ENCODE measurements at places on chromosomes 5 and 9.

GRCh38 chr5:5632678-5633077 is 210.2 kb downstream of the ICE1 start:
- no peak for DNase-seq

GRCh38 chr9:136634904-136635303 is 27.8 kb upstream of the EGFL7 start:
- no peak for DNase-seq

- no peak for DNase-seq
Observed at GRCh38 chr5:100502684-100503083, 32.5 kb upstream of the FAM174A start.

DNA sequence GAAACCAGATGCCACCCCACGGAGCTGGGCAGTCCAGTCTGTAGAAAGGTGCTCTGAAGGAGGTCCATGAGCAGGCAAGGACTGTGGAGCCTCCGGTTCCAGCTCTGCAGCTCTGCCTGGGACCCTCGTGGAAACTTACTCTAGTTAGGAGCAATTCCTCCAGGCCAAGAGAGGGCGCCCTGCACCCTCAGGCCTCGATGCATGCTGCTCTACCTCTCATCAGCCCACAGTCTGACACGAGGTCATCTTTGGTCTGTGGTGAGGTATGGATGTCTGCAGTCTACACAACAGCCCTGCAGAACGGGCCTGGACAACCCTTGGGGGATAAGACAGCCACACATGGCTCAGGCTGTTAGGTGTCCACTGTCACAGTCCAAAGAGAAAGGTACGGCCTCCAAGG is 50.6 kb upstream of the UBTD2 start:
- DNase-seq: no peak

DNA sequence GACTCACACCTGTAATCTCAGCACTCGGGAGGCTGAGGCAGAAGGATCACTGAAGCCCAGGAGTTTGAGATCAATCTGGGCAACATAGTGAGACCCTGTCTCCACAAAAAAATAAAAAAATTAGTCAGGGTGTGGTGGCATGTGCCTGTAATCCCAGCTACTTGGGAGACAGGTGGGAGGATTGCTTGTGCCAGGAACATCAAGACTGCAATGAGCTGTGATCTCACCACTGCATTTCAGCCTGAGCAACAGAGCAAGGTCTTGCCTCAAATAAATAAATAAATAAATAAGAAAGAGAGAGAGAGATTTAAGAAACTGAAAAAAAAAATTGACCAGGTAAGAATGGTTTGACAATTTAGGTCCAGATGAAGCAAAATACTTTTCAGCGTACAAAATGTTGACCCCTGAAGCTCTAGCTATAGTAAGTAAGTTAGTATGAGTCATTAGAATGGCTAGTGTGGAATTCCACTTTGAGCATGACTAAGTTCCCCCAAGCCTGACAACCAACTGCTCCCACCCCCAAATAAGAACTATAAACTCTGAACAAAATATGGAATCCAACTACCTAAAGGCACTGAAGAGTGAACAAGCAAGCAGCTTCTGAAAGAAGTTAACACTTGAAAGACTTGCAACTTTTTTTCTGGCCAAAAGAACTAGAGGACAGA is 217.8 kb upstream of the TLE4 start:
- DNase-seq: peak; percentile 71

- DNase-seq: no peak
Observed at GRCh38 chr5:144436007-144436406, 265.3 kb downstream of the KCTD16 start.

DNA sequence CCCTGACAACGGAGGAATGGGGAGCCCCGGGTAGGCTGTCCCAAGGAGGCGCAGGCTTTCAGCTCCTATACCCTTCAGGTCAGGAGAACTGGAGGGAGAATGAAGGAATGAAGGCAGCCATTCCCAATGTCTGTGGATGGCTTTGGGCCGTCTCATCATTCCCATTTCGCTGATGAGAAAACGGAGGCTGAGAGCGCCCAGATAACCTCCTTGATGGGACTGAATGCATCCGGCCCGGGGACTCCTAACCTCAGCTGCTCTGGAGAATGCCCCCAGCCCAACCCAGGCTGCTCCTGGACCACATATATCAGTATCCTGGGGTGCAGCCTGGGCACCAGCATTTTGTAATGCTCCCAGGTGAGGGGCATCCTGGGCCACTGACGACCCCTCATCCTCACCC is 52.6 kb upstream of the RNU6ATAC start:
- no peak for DNase-seq

DNA sequence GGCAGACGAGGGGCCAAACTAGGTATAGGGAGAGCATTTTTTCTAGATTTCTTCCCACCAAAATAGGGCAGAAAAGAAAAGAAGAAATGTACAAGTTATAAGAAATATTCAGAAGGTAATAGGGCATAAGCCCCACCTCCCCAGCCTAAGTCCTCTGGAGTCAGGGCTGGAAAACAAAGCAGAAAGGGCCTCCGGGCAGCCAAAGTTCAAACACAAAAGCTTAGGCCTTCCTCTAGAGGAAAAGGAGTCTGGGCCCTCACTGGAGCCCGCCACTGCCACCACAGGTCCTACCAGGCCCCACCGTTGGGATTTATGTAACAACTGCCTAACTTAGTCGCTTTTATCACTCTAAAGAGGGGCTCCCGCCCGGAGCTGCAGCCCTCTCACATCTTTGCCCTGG is 27.6 kb downstream of the TBC1D2 start:
- DNase-seq: no peak

DNA sequence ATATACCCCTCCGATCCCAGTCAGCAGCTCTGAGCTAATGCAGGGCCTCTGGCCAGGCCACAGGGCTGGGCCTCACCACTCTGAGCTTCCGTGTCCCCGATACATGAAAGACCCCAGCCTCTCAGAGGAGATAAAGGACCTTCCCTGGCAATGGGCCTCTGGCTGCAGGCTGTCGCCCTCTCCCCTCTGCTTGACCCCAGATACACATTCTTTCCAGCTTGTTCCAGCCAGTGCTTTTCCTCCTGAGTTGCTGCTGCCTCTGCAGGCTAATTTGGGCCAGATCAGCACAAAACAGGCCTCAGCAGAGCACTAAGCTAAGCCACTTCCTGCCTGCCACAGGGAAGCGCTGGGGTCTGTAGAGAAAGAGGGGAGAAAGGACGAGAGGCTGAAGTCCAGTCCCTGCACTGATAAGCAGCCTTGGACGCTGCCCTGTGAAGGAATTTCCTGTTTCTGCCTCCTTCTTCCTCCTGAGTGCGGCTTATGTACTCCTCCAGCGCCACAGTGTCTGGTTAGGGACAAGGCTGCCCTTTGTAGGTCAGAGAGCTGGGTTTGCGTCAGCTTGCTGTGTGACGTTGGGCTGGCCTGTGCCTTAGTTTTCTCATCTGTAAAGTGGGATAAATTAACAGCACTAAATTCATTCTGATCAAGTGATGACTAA is 73.0 kb upstream of the IL17B start:
- DNase-seq: peak; percentile 63

- DNase-seq: no peak
Observed at GRCh38 chr9:99173570-99174504, 47.9 kb downstream of the ALG2 start.

DNA sequence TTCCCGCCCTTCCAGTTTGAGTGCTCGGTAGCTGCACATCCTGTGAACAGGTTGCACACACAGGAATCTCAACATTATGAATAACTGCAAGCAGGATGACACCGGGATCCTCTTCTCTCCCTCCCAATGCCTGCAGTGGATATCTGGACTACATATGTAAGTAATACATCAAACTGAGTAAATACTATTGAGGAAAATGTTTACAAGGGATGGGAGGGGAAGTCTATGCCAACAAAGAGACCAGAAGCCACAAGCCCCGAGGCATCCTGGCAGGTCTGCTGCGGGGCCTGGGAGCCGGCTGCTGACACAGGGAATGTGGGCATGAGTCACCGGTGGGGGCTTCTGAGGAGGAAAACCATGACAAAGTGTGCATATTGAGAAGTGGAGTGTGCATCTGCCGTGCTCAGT is 8.6 kb upstream of the ANKRD33B start:
- DNase-seq: peak; percentile 68

- DNase-seq: peak; percentile 9
Observed at GRCh38 chr9:78811622-78812276, 514.8 kb downstream of the PSAT1 start.

DNA sequence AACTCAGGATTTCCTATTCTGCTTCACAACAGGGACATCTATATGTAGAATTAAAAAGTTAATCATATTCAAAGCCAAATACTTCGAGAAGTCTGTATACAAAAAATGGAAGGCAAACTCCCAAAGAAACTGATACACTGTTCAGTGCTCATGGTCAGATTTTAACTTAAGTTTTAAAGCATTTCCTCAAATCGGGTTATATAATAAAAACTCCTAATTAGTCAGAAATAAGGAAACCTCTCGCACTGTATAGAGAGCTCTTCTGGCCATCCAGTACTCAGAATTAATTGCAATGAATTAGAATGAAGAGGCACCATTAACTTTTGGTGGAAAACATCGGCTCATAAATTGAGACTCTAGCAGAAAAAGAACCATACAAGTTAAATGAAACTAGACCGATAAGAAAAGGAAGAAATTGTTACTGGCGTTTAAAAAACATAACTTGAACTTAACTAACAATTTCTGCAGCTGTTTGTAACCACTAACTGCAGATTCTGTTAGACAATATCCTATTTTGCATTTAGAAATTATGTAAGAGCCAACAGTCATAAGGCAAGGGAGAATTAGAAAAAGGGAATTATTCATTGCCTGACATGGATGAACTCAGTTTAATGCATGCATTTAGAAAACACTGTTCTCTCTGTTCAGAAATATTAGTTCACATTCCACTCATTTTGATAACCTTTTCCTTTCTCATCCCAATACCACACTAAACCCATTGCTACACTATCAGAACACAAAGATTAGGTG is 96.6 kb downstream of the FNBP1 start:
- DNase-seq: no peak

- DNase-seq: no peak
Observed at GRCh38 chr5:179199246-179199645, 139.1 kb downstream of the ZNF354C start.

DNA sequence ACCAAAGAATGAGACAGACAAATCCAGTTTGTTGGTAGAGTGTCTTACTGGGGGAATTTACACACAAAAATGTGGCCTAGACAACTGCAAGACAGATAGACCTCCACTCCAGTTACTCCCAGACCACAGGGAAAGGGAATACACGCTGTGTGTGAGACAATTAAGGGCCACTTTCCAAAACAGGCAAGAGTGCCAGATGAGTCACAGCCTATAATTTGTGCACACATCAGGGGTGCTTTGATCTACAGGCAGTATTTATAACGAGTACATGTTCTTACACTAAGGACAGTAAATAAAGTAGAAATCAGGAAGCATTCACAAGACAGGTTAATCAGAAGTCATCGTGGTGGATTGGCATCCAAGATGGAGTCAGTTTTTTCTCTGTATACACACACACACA is 114.8 kb downstream of the ZNF622 start:
- no peak for DNase-seq

GRCh38 chr5:97943036-97943435 is 760.0 kb upstream of the RIOK2 start:
- no peak for DNase-seq

DNA sequence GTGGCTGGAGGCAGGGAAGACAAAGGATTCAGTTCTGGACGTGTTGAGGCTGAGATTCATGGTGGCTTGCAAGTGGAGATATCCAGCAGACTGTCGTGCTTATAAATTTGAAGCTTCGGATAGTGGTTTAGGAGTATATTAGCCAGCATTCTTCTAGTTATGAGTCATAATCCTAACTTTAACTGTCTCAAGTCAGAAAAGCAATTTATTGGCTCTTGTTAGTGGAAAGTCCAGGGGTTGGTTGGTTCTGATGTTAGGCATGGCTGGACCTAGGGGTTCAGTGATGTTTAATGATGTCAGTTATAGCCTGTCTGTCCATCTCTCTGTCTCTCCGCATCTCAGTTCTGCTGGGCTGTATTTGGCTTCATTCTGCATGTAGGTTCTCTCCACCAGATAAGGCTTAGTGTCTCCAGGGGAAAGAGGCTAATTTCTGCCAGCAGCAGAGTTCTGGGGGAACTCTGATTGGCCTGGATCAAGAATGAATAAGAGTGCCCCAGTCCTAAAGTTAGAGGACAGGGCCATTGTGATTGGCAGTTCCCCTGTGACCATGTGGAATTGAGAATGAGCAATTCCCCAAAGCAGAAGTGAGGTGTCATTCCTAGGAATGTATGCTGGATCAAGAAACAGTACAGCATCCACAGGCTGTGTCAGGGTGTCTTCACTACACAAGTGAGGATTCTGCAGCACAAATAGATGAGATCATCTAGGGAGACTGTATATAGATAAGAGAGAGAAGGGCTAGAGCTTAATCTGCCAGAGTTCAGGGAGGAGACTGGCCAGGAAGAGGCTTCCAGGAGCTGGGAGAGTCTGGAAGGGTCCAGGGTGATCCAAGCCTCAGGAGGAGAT is 72.9 kb upstream of the SHB start:
- peak; percentile 78 for DNase-seq

DNA sequence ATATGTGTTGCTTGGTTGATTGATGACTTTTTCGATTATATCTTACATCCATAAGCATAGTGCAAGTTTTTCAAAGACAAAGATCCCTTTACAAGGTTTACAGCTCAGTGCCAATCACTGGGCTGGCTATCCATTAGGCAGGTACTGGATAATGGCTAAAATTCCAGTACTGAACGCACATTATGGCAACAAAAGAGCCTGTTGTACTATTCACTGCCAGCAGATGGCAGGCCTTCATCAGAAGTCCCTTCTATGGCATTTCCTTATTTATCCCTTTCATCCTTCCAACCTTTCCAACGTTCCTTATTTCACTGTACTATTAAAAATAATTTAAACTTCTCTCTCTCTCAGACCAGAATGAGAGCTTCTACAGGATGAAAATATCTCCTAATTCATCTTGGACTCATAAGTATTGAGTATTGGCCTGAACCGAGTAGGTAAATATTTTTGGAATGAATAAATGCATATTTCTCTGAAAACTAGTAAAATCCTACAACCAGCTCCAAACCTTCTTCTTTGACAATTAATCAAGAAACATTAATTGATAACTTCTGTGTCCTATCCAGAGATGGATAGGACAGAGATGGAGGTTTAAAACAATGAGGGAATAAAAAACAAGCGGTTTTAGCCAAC is 6.7 kb upstream of the WNT8A start:
- DNase-seq: peak; percentile 57

DNA sequence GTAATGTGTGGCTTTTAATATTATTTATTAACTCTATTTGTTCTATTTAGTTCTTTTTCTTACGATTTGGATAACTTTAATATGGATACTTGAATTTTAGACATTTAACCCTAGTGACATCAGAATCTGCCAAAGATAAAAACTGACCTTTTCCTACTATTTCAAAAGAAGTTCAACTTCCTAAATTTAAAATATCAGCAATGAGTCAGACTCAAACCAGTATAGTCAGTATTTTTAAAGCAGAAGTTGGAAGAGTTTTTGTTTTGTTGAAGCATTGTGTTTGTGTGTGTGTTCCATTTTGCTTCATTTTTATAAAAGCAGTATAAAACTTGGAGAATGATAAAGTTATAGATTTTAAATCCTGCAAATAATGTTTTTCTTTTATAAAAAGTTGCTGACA is 251.8 kb upstream of the RASA1 start:
- no peak for DNase-seq
